NCI-H510A treated with DMSO at 0.1 percent for 48 hours (cell line): ENCODE measurements at places on chromosomes 6 and 20.

DNA sequence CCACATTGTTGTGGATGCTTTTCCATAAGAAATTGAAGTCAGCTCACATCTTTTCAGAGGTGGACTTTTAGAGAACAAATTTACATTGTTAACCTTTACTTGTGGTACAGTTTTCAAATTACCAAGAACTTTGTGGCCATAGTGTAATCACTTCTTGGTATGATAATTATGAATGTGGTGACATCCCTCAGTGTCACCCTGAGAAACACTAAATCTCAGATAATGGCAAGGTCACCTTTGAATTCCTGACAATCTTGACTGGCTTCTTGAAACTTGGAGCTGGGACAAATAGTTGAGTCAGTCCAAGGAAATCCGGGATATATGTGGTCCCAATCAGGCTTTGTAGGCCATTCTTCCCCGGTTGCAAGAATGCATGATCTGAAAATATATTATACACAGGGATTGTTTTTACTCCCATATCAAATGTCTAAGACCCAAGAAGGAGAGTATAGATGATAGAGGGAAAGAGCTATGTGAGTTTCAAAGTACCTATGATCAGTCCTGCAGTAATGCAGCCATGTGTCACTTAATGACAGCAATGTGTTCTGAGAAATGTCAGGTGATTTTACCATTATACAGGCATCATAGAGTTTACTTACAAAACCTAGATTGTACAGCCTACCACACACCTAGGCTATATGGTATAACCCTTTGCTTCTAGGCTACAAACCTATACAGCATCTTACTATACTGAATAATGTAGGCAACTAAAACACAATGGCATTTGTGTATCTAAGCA, 120.8 kb upstream of the MTHFD1L start:
- DNase-seq: no peak

- DNase-seq: no peak
Observed at GRCh38 chr6:141938664-141939063, 194.1 kb upstream of the GJE1 start.

DNA sequence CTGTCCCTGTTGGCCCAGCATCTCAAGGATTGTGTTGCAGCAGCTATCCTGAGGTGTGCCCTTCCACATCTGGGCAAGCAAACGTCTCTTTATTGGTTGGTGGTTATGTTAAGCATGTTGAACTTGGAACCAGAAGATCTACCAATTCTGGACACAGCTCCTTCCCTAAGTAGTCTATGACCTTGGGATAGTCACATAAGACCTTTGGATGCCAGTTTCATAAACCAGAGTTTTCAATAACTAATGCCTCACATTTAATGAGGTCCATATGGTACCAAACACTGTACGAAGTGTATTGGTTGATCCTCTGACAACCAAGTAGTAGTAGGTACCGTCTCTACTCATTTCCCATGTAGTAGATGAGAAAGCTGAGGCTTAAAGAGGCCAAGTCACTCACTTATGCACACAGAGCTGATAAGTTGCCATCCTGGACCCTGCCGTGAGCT, 3.7 kb downstream of the CYP24A1 start:
- no peak for DNase-seq

DNA sequence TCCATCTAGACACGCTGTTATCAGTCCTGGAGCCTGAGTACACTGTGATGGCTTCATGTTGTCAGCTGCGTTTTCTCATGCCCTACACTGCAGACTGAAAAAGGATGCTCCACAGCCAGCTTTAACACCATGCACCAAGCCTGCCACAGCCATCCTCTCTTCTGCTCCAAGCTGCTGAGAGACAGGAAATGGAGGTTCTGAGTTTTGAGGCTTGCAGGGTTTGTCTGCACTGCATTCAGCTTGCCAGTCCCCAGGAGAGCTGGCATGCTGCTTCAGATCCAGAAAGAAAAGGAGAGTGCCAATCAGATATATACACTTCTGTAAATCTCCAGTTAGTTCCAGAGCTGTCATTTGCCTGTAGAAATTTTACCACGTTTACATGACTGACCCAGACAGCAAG, 550.7 kb upstream of the FLRT3 start:
- no peak for DNase-seq

GRCh38 chr20:62906647-62907375, 19.5 kb downstream of the DIDO1 start:
- no peak for DNase-seq

DNA sequence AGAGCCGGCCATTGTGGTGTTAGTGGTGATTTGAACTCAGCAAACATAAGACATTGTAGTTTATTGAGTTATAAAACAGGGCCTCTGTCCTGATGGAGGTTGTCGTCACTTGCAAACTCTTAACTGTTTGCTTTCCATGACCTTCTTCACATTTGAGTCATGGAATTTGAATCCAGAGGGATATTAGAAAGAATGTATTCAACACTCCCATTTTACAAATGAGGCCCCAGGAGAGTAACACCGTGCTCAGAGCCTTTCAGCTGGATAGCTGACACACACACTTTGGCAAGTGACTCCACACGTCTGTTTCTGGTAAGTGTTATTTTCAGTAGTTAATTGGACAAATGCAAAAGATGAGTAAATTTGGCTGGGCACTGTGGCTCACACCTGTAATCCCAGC, 72.4 kb upstream of the XRN2 start:
- DNase-seq: no peak

GRCh38 chr6:11428895-11429294, 108.7 kb upstream of the TMEM170B start:
- no peak for DNase-seq

DNA sequence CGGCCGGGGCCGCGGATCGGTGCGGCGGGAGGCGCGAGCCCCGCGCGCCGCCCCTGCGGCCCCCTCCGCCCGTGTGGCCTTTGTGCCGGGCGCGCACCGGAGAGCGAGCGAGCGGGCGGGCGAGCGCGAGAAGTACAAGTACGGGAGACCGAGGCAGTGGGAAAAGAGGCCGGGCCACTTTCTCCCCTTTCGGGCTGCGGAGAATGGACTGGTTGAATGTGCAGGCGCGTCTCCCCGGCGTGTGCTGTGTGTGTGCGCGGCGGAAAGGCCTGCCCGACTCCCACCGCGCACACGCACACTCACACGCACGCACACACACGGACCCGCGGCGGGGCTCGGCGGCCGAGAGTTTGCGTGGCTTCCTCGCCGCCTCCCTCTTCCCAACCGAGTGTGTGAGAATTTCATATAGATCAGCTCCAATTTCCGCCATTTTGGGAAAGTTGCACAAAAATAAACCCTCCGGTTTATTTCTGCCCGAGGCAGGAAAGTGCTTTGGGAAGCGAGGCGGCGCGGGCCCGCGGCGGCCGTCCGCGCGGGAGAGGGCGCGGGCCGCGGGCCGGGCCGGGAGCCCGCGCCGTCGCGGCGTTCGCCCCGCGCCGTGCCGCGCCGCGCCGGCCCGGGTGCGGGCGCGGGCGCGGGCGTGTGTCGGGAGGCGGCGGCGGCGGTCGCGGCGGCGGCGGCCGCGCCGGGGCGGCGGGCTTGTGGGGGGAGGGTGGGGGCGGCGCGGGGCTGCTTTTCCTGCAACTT, 1.1 kb downstream of the L3MBTL3 start:
- peak; percentile 5 for DNase-seq

DNA sequence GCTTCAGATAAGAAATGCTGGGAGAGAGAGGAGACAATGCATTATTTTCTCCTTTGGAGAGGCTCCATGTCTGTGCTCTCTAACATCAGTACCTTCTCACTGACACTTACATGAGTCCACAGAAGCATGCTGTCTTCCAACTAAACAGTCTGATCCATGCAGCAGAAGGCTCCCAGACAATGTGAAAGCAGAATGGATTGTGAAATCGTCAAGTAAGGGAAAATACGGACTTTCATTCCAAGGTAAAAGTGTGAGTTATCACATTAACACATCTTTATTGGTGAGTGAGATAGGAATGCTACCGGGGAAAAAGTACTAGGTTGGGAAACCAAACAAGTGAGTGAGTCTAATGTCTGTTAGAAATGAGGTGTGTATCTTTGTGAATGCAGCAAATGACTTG, 167.6 kb upstream of the KCNK16 start:
- no peak for DNase-seq

DNA sequence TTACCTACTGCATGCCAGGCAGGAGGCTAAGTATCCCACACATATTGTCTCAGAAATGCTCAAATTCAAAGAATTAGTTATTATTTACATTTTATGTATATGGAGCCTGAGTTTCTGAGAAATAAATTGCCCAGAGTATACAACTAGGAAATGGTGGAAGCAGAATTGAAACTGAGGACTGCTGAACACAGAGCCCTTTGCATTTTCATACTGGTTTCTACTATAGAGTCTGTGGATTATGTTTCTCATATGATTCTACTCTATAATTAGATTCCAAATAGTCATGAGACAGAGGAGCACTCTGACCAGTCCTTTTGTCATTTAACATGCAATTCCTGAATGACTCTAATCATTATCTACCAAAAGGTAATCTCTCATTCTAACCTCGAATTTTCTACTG, 254.3 kb downstream of the LMBRD1 start:
- DNase-seq: no peak

DNA sequence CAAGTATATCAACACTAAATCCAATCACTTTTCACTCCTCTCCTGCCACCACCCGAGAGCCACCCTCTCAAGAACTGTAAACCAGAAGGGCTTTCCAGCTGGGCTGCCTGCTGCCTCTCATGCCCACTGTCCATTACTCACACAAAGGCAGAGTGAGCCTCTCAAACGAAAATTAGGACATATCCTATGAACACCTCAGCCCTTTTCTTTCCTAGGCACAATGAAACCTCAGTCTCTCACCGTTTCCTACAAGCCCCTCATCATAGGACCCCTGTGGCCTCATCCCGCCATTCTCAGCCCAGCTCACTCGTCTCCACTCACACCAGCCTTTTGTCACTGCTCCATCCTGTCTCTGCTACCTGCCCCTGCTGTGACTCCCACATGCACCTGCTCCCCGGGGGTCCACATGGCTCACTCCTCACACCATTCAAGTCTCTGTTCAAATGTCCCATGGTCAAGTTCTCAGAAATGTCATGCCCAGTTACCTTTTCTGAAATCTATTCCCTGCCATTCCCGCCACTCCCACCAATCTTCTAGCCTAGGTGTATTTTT, 7.4 kb downstream of the HLA-F start:
- no peak for DNase-seq

- DNase-seq: no peak
Observed at GRCh38 chr6:4320860-4321259, 185.5 kb upstream of the ECI2 start.

DNA sequence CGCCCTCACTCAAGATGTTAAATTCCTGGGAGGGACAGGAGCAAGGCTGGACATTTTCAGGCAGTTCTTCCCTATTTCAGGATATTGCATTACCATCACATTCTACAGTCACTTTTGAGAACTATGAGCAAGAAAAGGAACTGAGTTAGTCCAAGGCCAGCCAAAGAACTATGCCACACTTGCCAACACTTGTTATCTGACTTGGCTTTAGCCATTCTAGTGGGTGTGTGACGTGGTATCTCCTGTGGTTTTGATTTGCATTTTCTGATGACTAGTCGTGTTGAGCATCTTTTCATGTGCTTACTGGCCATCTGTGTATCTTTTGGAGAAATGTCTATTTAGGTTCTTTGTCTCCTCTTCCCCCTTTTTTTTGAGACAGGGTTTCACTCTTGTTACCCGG, 12.0 kb downstream of the XRN2 start:
- no peak for DNase-seq

DNA sequence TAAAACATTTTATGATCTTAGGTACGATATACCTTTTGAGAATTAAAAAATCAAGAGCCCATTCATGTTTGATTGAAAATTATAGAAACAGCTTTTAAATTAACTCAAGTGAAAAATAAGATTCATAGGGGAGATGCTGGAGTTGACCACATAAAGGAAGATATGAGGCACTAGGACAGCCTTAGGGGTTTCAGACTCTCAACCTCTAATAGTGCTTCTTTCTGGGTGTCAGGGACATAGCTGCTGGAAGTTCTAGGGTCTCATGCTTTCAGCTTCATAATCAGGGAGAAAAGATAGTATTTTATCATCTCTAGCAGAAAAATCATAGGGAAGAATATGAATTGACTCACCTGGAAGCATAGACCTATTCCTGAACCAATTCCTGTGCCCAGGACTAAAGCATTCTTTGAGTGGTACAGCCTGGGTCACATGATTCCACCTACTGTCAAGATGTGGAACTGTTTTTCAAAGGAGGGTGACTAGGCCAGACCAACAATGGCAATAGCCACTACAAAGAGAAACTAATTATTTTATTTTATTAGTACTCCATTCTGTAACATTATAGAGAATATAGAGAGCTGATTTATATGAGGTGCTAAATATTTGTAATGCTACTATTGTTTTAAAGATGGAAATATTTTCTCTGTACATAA, 27.8 kb upstream of the CENPW start:
- no peak for DNase-seq

- DNase-seq: no peak
Observed at GRCh38 chr6:36232172-36232571, 35.6 kb downstream of the BRPF3 start.

DNA sequence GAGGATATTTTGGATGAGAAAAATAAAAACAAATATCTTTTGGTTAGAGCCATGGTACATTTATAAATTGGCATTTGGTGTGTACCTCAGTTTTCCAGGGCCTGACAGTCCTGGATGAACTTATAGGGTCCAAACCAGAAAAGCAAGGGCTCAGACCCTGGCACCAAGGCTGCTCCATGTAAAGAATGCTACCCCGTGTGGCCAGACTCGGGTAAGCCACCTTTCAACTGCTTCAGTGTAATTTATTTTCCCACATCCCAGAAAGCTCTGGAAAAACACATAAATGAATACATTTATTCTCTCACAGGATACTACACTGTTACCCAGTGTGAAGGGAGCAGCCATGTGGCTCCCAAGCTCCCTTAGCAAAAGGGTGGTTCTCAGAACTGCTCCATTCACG, 13.8 kb downstream of the MRPL14 start:
- DNase-seq: no peak

DNA sequence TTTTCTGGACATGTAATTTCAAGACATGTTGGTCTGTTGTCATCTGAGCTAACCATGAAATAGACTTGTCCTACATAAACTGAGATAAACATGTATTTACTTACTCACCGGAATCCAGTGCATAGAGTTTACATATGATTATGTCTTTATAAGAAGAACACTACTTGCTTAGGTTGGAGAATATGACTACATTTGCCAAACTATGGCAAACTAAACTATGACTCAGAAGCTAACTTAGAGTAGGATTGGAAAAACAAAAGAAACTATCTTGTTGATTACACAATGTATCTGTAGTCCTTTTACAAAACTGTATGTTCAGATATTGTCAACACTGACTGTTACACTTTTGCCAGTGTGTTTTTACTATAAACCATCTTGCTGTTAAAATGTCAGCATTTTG, 113.3 kb downstream of the CRYBG1 start:
- no peak for DNase-seq

DNA sequence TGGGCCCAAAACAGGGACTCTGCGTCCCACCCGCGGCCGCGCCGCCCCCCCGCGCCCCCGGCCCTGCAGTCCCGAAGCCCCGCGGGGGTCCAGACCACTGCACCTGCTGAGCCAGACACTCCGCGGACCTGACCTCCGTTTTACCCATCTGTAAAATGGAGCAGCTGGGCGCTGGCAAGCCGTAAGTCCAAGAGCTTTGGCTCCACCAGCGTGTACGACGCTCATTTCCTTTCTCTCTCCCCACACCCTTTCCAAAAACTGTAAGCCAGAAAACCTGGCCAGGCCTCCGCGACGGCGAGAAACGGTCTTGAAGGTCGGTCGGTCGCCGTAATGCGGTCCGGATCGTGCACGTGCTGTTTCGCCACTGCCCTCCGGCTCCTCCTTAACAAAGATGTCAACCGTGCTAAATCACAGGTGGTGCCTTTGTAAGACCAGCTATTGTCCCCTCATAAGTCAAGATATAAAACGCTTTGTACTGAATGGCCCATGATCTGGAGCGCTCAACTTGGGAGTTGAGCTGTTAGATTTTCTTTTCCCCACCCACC, 7.8 kb upstream of the NR2E1 start:
- no peak for DNase-seq
